ENCODE measurements at places on chromosomes 4 and X. TPM values are rescaled to one million over a fixed set of nuclear protein-coding genes. Genes with fewer than 3 reads are reported as not detected.

The PABPC1L2B gene
- not detected for total RNA-seq

The NEXMIF gene
- not detected for total RNA-seq

The ZNF732 gene
- total RNA-seq, result not detected

The FRAS1 gene
- 32.8 TPM for total RNA-seq

- H3K27ac ChIP-seq, result no peak overlapping the region
- H3K4me1 ChIP-seq, result no peaks in the 10 kb centered on the region
- H3K4me3 ChIP-seq, result no peak overlapping the region
- no peaks in the 10 kb centered on the region for H3K36me3 ChIP-seq
- H3K27me3 ChIP-seq, result peaks cover 6% of the 10 kb centered on the region
These were observed 45.3 kb upstream of the PGRMC1 start for GRCh38 chrX:119190831-119191230.

DNA sequence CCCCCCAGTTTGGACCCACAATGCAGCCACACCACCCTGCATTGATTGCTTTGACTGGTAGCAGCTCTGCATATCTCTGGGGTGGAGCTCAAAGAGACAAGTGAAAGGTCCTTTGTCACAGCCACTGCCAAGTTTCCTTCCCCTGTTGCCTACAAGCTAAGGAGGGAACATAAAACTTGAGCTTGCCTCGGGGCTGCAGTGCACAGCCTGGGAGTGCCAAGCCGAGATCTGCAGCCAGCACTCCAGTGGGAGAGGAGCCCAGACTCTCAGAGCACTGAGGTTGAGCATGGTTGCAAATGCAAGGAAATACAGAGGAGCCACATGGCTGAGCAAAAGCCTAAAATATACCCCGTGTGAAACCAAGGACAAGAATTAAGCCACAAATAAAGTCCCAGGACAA lies 142.2 kb downstream of the DKK2 start:
- no peak for DNase-seq
- H3K27ac ChIP-seq, result no peak overlapping the region
- no peaks in the 10 kb centered on the region for H3K27me3 ChIP-seq
- H3K4me3 ChIP-seq, result no peak overlapping the region
- H3K36me3 ChIP-seq, result no peaks in the 10 kb centered on the region

DNA sequence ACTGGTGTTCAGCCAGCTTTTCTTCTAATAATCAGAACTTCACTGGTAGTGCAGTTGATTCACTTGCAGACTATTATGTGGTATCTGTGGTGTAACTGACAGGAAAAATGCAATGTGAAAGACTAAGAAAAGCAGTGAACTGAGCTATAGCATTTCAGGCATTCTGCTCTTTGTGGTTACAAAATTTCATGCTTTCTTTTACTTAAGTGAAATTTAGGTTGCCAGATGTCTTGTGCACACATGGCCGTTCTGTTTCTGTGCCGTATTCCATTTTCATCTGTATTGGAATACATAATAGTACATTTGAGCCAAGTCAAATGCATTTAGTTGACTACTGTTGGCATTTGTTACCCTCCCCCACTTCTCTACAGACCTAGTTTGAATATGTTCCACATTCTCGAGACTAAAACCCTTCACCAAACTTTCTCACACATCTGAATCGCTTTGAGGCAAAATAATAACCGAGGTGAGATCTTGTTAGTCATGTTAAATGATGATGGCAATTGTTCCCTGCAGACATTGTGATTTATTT lies 8.2 kb downstream of the RTL3 start:
- no peaks in the 10 kb centered on the region for H3K36me3 ChIP-seq
- H3K27me3 ChIP-seq, result no peaks in the 10 kb centered on the region
- peaks cover 32% of the 10 kb centered on the region for H3K4me1 ChIP-seq
- peak overlapping the region; percentile 97 for H3K27ac ChIP-seq
- no peak overlapping the region for H3K4me3 ChIP-seq
- peak; percentile 83 for DNase-seq

The MTNR1A gene
- total RNA-seq, result not detected

The CLGN gene
- total RNA-seq, result 4.2 TPM

The EVC gene
- 14.3 TPM for total RNA-seq

DNA sequence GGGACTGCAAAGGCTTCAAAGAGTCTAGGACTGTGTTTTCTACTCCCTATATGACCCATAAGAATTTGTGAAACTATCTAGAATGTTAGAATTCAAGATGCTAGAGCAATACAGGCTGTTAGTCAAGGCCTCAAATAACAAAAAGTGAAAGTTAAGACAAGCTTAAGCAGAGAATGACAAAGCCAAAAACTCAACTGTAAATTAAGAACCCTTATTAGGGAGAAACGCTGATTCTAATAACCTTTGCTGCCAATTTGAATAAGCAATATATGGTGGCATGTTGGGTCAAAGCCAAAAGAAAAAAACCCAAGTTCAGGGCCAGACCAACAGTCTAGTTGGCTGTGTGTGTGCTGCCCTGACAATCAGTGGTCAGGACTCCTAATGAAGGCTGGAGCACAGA lies 160.0 kb downstream of the INPP4B start:
- no peaks in the 10 kb centered on the region for H3K27me3 ChIP-seq
- no peak overlapping the region for H3K4me3 ChIP-seq
- no peak overlapping the region for H3K27ac ChIP-seq
- no peak for DNase-seq

The RPS6KA6 gene
- 7.7 TPM for total RNA-seq

DNA sequence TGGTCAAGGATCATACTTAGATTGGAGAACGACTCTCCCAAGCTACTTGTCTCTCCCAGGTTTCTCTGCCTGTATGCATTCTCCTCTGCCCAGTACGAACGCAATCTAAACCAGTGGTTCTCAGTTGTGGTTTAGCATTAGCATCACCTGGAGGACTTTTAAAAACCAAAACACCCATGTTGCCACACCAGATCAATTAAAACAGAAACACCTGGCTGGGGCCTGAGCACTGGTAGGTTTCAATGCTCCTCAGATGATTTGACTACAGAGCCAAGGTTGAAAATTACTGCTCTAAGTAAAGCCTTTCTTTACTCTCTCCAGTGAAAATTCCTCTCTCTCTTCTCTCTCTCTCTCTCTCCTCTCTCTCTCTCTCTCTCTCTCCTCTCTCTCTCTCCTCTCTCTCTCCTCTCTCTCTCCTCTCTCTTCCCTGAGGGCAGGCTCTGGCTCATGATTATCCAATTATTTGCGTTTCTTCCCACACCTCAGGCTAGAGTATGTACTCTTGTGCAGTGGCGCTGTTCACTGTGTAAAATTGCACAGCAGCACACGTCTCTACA lies 153.7 kb upstream of the FGF13 start:
- H3K4me1 ChIP-seq, result no peaks in the 10 kb centered on the region
- no peaks in the 10 kb centered on the region for H3K36me3 ChIP-seq
- DNase-seq, result no peak
- no peak overlapping the region for H3K27ac ChIP-seq

The IBSP gene
- total RNA-seq, result not detected

DNA sequence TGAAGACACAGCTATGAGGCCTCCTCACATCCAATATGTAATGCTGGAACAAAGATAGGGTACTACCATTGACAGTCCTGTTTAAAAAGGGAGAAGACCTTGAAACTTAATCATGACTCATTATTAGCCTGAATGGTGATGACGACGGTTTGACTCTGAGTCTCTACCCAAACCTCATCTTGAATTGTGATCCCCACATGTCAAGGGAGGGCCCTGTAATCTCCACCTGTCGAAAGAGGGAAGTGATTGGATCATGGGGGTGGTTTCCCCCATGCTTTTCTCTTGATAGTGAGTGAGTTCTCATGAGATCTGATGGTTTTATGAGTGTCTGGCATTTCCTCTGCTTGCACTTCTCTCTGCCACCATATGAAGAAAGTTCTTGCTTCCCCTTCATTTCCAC lies 395.3 kb upstream of the CPEB2 start:
- DNase-seq, result no peak
- H3K4me1 ChIP-seq, result no peaks in the 10 kb centered on the region
- no peak overlapping the region for H3K4me3 ChIP-seq
- H3K27ac ChIP-seq, result no peak overlapping the region
- no peaks in the 10 kb centered on the region for H3K27me3 ChIP-seq

DNA sequence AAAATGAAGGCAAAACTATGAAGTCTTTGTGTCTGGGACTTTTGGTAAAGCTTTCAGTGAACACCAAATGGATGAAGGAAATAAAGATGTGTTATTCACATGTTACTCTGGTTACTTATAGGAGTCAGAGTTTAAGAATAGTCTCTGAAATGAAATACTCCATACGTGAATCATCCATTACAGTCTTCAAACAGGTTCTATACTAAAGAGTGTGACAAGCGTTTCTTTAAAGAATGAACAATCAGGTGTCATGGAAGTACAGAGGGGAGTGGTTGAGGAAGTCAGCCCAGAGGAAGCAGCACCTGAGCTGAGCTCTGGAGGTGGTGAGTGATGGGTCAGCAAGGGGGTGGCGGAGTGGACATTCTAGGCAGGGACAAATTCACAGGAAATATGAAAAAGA lies 41.8 kb upstream of the SORBS2 start:
- no peak for DNase-seq
- H3K4me1 ChIP-seq, result no peaks in the 10 kb centered on the region
- H3K4me3 ChIP-seq, result no peak overlapping the region
- H3K36me3 ChIP-seq, result no peaks in the 10 kb centered on the region

DNA sequence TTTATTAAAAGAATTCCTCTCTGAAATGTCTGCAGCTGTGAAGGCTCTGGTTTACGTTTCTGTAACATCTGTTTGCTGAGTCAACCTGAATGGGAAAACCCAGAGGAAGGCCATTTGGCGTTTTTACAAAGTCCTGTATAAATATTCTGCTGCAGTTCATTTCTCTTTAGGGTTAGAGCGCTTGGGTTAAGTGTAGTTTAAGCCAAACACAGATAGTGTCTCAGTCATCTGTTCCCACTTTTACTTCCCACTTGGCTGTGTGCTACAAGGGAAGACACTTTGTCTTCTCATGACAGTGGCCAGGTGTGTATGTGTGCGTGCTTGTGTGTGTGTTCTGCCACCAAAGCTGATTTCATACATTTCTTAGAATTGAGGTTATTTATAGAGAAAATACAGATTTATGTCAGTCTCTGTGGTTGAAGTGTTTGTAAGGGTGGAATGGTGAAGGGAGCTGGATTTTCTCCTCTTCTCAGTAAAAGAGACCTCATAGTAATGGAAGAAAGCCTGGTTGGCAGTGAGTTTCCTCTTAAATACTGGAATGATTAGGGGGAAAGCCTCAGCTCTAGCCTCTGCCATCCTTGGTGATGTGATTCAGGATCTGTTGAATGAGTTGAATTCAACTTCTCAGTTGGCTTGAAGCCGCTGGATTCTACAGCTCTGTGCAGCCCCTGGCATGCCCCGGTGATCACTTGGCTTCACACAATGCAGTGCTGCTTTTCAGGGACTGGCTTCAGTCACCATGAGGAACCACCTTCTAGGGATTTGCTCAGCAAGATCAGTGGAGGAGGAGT lies 50.6 kb downstream of the JADE1 start:
- peaks cover 59% of the 10 kb centered on the region for H3K36me3 ChIP-seq
- no peaks in the 10 kb centered on the region for H3K27me3 ChIP-seq
- H3K27ac ChIP-seq, result no peak overlapping the region
- DNase-seq, result no peak

The DSPP gene
- total RNA-seq, result 0.06 TPM

DNA sequence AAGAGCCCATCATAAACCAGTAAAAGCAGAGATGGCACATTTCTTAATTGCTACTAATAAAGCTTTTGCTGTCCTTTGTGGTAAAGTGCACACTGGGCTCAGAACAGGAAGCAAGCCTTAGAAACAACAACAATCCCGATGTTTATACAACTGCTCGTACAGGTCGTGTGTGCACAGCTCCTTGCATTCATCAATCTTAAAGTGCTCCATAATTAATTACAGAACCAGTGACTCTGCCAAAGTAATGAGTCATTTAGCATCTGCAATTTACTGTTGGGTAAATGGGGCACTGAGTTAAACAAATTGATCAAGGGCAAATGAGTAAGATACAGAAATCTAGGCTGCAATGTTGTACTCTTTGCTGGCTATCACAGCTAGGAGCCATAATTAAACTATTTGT lies 61.3 kb upstream of the TXK start:
- peaks cover 33% of the 10 kb centered on the region for H3K4me1 ChIP-seq
- peak; percentile 70 for DNase-seq
- no peaks in the 10 kb centered on the region for H3K27me3 ChIP-seq
- peak overlapping the region; percentile 88 for H3K27ac ChIP-seq
- H3K36me3 ChIP-seq, result no peaks in the 10 kb centered on the region
- no peak overlapping the region for H3K4me3 ChIP-seq

GRCh38 chr4:110155654-110156053 lies 42.8 kb downstream of the ELOVL6 start:
- no peak for DNase-seq
- no peak overlapping the region for H3K27ac ChIP-seq
- H3K27me3 ChIP-seq, result no peaks in the 10 kb centered on the region
- H3K36me3 ChIP-seq, result peaks cover 2% of the 10 kb centered on the region
- peaks cover 19% of the 10 kb centered on the region for H3K4me1 ChIP-seq

The SULT1B1 gene
- 0.28 TPM for total RNA-seq

DNA sequence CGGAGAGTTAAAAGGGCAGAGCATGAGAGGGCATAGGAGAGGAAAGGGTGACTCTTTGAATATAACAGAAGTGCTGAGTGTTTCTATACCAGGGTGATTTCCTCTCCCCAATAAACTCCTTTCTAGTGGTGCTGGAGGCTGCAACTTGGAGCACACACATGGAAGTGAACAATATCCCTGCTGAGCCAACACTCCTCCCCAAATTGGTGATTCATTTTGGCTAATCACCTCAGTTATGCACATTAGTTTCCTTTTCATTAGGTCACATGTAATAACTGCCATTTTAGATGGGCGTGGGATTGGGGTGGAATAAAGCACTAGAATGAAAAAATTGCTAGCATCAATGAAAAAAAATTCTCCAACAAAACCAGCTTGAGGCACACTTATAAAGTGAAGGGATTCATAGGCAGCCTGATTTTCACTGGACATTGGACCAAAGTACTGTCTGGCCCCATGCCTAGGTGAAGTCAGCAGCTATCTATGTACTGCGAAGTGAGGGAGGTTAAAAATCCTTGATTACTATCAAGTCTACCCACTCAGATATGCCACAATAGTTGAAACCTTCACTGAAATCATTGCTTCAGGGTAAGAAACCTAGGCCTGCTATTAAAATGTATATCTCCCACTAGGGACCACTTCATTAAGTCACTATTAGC lies 174.0 kb downstream of the GLUD2 start:
- no peaks in the 10 kb centered on the region for H3K36me3 ChIP-seq
- no peaks in the 10 kb centered on the region for H3K4me1 ChIP-seq
- no peaks in the 10 kb centered on the region for H3K27me3 ChIP-seq
- DNase-seq, result no peak
- no peak overlapping the region for H3K27ac ChIP-seq
- no peak overlapping the region for H3K4me3 ChIP-seq

Data from SJCRH30 (cell line).